Small intestine (tissue), 16 donors: ENCODE measurements at places on chromosomes 3 and 15. TPM values are rescaled to one million over a fixed set of nuclear protein-coding genes. Genes with fewer than 3 reads are reported as not detected.

DNA sequence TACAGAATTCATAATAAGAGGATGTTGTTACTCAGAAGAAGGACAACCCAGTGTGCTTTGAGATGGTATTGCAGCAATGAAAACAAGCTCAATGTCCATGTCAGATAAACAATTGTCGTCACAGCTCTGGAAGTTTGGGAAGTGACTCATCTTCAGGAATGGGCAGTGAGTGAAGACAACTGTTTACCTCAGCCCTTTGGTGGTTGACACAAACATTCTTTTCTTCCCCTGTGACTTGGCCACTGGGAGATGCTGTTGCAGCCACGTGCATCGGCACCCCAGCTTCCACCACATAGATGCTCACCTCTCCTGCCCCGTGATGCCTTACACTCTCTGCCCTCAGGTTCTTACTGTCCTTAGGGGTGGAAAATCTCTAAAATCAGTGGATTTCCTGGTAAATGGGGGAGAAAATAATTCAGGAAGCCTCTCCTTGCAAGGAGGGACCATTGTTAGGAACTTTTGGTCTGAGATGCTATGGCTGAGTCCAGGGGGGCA is 114.1 kb upstream of the GALNT15 start:
- DNase-seq = peak; percentile 34

- DNase-seq = no peak
These were observed 939 bp upstream of the ULK3 start for GRCh38 chr15:74843891-74844299.

DNA sequence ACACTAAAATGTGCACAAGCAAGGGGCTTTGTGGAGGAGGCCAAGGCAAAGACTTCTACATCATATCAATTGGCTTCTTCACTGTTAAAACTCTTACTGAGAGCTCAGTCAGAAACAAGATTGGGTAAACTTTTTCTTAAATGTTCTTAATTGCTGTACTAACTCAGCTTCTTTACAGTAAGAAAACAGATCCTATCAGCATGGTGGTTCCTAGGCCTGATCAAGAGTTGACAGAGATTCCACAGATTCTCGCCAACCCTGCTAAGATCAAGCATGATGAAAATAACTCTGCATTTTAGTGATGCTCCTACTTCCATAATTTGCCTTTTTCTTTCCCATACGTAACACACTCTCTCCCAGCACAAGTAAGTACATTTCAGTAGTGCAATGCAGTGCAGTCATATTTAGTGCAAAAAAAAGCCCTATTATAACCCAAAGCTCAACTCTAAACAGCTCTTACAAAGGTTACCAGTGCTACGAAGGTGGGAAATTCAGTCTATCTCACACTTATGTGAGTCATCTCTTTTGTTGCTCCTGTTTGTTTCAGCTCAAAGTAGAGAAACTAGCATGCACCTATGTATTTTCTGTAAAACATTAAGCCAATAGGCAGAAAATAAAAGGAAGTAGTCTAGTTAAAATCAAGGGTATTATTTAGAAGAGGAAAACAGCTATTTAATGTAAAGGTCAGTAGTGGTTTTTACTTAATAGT is 29.9 kb downstream of the TIGIT start:
- DNase-seq = peak; percentile 45

- no peak for DNase-seq
These were observed 495.4 kb downstream of the OTOL1 start for GRCh38 chr3:161991901-161992540.

Gene UTS2B
- not detected for polyA plus RNA-seq

Gene C3orf20
- not detected for polyA plus RNA-seq
